ENCODE measurements at places on chromosomes 13 and 19.

DNA sequence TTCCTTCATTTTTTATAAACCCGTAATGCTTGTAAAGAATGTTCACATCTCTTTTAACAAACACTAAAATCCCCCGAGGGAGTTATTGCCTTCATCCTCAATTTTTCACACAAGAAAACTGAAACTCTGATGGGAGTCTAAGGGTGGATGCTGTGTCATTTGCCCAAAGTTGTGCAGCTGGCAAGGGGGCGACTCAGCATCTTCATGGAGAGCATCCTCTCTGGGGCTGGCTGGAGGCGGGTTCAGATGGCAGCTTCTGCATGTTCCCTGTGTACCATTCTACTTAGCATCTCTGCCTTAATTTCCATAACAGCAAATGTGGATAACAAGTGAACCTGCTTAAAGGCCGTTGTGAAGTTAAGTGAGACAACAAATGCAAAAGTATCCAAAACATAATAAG lies 256.4 kb downstream of the IRS2 start:
- no peak for DNase-seq

GRCh38 chr13:99199541-99200431 lies 868 bp upstream of the UBAC2 start:
- DNase-seq, result no peak

DNA sequence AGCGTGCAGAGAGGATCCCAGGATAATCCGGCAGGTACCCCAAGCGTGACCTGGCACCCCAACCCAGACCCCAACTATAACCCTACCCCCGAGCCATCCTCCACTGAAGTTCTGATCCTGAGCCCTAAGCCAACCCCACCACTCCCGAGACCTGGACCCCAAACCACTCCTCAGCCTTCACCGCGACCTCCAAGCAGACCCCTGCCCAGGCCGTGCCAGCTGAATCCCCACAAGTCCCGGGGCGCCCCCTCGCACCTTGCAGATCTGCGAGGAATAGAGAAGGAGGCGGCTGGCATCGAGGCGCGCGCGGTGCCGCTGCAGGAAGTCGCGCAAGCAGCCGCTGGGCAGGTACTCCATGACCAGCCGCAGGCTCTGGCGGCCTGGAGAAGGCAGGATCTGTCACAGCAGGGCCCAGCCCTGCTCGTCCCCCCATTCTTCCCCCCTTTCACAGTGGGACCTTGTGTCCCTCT lies 10.1 kb upstream of the INSL3 start:
- DNase-seq, result no peak

- no peak for DNase-seq
Measured at GRCh38 chr13:114120591-114121011, 11.8 kb downstream of the RASA3 start.

- no peak for DNase-seq
Measured at GRCh38 chr19:29753934-29754305, 38.9 kb upstream of the C19orf12 start.

Measured in fibroblast of skin of left quadriceps (primary cell).